Inflammatory macrophage (primary cell): ENCODE measurements at places on chromosomes 11 and 22.

GRCh38 chr22:42160251-42160650 lies 29.6 kb upstream of the CYP2D6 start:
- DNase-seq: no peak

- DNase-seq: no peak
Observed at GRCh38 chr11:72378704-72379383, 55.5 kb downstream of the CLPB start.

- no peak for DNase-seq
Observed at GRCh38 chr11:134574947-134575346, 162.9 kb upstream of the B3GAT1 start.

GRCh38 chr11:110251836-110252235 lies 44.6 kb downstream of the RDX start:
- no peak for DNase-seq

GRCh38 chr11:78415338-78415737 lies 2.3 kb downstream of the GAB2 start:
- DNase-seq: no peak

DNA sequence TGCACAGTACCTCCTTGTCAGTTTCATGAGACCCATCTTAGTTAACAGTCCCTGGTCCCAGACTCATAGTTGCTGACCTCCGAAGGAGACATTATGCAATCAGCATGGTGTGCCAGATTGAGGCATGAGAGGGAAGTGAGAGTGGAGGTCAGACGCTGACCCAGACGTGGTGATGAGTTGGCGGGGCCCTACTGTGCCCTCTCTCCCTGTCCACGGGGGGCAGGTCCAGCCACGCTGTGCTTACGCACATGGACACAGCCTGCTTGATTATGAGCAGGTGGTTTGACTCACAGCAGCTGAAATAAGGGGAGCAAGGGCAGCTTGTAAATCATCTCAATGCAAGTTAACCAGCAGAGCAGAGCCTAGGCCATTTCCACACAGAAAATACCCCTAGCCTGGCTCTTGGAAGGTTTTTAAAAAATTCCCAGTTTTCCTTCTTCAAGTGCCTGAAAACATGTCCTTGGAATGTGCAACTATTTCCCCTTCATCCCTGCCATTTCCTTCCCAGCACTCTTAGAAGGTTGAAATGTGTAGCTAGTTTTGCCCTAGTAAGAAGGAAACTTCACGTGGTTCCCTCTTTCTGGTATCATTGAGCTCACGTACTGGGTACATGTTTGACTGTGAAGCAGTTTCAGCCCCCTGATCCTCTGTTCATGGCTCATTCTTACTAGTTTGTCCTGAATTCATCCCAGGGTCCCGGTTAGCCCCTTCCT lies 122.6 kb upstream of the SORL1-AS1 start:
- peak; percentile 95 for DNase-seq

DNA sequence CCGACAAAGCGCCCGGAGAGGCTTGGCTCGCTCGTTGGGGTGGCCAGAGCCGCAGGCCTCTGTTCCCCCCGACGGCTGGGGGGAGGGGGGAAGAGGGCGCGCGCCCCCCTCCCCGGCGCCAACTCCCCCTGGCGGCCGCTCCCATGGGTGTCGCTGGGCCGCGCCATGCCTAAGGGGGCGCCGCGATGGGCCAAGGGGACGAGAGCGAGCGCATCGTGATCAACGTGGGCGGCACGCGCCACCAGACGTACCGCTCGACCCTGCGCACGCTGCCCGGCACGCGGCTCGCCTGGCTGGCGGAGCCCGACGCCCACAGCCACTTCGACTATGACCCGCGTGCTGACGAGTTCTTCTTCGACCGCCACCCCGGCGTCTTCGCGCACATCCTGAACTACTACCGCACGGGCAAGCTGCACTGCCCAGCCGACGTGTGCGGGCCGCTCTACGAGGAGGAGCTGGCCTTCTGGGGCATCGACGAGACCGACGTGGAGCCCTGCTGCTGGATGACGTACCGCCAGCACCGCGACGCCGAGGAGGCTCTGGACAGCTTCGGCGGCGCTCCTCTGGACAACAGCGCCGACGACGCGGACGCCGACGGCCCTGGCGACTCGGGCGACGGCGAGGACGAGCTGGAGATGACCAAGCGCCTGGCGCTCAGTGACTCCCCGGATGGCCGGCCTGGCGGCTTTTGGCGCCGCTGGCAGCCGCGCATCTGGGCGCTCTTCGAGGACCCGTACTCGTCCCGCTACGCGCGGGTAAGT lies 1.4 kb downstream of the KCNC1 start:
- DNase-seq: no peak

DNA sequence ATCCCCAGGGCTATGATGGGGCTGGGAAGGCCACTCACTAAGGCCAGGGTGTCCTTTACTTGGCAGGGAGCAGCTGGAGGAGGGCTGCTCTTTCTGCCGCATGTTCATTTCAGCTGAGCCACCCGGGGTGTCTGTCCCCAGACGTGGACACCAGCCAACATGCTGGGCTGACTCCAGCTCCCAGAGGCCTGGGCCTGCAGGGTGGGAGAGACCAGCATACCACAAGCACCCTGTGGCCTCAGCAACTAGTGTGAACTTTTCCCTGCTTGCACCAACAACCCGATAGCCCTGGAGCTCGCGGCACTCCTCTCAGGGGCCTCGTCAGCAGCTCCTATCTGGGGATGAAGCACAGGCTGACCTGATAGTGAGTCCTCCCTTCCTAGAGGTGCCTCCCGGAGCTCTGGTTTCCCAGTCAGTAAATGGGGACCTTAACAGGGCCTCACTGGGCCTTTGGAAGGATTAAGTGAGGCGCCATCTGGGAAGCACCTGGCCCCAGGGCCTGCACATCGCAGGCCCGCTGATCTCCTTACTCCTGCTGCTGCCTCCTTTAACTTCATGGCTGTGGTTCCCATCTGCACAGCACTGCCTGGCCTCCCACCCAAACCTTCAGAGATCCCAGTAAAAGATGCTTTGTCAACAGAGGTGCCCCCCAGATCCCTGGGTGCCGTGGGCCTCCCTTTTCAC lies 83.4 kb downstream of the GALNT18 start:
- DNase-seq: no peak

- peak; percentile 84 for DNase-seq
Observed at GRCh38 chr11:126214441-126214840, 2.9 kb downstream of the FAM118B start.

DNA sequence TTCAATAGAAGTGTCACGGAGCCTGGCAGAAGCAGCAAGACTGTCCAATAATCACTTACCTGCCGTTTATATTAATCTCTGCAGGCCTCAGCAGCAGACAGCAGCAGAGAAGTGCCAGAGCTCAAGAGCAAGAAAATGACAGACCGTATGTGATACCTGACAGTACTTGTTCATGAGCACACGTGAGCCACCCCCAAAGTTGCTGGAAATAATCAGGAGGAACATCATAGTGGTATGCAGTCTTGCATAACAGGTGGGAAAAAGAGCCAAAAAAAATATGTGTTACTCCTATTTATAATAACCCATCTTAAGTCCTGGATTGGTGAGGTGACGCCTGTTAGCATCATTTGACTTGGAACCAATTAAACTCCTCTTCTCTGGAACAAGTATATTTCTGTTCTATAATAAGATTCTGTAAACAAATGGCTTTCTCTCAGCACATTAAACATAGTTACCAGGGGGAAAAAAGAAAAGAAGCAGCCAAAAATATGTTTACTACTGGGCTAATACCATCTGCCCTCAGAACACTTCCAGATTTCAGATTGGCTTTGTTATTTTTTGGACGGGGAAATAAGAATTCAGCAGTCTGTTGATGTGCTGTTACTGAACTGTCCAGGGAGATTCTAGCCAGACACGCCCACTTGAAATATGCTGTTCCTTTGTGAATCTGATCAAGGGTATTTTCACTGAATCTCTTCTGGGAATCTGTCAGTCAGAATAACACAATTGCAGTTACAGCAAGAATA lies 7.9 kb upstream of the SLN start:
- no peak for DNase-seq

DNA sequence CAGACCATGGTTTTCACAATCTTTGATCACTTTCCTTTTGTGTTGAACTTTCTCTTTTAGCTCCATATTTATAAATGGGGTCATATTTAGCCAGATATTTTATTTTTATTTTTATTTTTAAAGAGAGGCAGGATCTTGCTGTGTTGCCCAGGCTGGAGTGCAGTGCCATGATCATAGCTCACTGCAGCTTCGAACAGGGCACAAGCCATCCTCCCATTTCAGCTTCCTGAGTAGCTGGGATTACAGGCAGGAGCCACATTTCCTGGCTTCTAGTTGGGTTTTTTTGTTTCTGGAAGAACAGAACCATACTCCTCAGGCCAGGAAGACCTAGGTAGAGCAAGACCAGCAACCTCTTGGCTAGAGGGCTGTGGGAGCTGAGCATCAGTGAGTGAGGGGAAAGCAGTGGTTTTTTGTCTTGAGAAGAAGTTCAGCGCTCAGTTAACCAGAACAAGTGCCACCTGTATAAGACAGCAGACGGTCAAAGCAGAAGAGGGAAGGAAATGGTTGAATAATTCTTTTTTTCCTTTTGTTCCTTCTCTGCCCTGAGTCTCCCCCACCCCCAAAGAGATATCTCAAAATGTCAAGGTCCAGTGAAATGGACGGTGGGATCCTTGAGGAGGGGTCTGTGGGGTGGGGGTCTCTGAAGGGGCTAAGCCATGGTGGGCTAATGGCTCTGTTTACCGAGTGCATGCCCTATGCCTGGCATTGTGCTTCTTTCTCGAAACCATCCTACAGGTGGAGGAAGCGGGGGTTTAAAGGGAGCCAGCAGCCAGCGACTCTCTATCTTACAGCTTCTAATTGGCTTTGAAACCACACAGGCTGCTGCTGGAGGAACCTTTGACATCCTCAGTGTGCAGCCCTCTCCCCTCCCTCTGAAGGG lies 63.0 kb downstream of the PTPRJ start:
- no peak for DNase-seq

GRCh38 chr11:15507592-15507991 lies 392.9 kb downstream of the INSC start:
- DNase-seq: no peak

- DNase-seq: peak; percentile 13
Observed at GRCh38 chr11:76380159-76380976, 564 bp downstream of the THAP12 start.

- DNase-seq: no peak
Observed at GRCh38 chr11:20874358-20874757, 205.0 kb downstream of the NELL1 start.

DNA sequence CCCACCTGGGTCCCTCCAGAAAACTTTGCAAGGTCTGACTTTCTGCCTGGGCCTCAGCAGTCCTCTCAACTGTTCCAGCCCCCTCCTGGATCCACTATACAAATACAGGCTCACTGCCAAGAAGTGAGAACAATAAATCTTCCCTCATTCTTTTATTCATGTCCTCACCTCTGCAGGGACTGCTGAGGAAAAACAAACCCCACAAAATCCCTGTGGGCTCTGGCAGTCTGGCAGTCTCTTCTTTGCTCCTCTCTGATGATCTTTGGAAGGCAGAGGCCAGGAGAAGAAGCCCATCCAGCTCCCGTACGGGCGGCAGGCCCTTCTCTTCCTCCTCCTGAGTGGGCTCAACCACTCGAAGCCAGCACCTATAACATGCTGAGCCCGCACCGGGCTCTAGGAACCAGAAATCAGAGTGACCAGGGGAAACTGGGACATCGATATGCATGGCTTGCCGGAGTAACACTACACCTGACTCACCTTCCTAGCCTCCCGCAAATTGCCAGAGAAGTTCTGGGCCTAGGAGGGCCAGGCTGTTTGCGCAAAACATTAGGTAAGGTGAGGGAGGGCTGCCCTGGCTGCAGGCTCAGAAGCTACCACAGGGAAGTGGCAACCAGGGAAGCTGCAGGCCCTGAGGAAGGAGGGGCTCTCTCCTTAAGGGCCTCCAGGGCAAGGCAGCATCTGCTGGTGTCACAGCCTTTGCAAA lies 24.2 kb downstream of the TMPRSS5 start:
- DNase-seq: no peak

- DNase-seq: no peak
Observed at GRCh38 chr22:41813726-41814410, 13.4 kb downstream of the CCDC134 start.

GRCh38 chr11:45730014-45730413 lies 64.6 kb upstream of the CHST1 start:
- no peak for DNase-seq

DNA sequence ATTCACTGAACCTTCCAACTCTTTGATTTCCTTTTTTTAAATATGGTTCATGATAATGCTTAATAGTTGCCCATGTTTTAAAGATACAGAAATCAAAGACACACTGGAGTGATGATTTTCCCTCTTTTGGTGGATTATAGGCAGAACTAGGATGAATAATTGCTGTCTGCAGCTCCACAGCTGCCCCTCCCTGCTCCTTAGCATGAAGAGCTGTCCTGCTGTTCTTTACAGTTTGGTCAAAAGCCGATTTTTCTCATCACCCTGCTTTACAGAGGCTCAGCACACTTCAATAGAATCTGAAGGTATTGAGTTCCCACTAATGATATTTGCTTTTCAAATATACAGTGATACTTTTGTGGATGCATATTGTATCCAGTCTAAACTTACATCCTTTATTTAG lies 202.6 kb downstream of the AASDHPPT start:
- DNase-seq: no peak
